ENCODE measurements at places on chromosomes 11 and 22. TPM values are rescaled to one million over a fixed set of nuclear protein-coding genes. Genes with fewer than 3 reads are reported as not detected.
A peak's percentile ranks its signal among the peaks of the same experiment; 100 is the strongest.

The FGF3 gene
- total RNA-seq = not detected

The RAPSN gene
- total RNA-seq = not detected

The OR52H1 gene
- not detected for total RNA-seq

DNA sequence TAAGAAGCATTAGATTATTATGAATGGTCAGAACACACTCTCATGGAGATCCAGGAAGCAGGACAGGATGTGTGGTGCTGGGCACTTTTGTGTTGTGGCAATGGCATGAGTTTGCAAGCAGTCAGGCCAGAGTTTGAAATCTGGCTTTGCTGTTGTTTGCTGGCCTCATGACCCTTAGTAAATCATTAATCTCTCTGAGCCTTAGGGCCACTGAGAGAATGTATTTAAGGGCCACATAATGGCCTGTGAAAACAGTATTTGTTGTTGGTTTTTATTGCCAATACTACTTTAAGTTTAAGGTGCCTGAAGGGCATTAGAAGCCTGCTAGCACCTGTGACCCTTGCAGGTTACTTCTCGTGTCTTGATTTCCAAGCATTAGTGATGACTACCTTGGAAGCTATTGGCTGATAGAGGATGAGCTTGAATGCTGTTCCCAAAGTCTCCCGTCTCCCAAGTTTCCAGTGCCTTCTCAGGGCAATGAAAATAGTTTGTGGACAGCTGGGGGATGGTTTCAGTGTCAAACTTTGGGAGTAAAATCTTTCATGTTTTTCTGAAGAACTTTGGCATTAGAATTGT lies 24.6 kb downstream of the STIM1 start:
- H3K4me1 ChIP-seq = no peaks in the 10 kb centered on the region
- no peak overlapping the region for H3K4me3 ChIP-seq
- DNase-seq = no peak
- H3K27me3 ChIP-seq = no peaks in the 10 kb centered on the region

DNA sequence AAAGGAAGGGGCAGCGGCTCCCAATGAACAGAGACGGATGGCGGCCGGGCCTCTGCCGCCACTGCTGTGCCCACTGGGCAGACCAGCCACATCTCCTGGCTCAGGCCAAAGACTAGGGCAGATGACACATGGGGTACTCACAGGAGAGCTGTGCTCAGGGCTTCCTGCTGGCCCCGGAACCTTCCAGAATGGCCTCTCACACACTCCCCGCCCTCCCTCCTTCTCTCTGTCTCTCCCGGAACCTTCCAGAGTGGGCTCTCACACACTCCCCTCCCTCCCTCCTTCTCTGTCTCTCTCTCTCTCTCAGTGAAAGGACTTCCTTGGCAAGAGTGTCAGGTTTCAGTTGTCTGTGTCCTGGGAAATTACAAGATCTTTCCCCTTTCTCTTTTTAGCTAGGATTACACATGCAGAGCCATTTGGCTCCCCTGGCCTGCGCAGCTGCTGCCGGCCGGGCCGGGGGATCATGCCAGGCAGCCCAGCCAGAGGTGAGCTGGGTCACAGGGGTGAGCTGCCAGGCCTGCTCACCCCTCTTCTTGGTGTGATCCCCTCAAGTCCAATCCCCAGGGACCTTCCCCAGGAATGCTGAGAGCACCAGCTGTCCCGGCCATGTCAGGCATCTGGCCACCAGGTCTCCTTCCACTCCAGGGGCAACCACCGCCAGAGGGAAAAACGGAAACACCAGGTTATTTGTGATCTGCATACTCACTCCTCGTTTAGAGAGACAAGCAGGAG lies 45.3 kb upstream of the ADA2 start:
- H3K4me3 ChIP-seq = no peak overlapping the region
- no peak for DNase-seq
- no peaks in the 10 kb centered on the region for H3K36me3 ChIP-seq
- no peaks in the 10 kb centered on the region for H3K4me1 ChIP-seq
- H3K27ac ChIP-seq = peak overlapping the region; percentile 44

- no peaks in the 10 kb centered on the region for H3K27me3 ChIP-seq
- H3K4me1 ChIP-seq = no peaks in the 10 kb centered on the region
- H3K36me3 ChIP-seq = no peaks in the 10 kb centered on the region
Observed at GRCh38 chr11:2301631-2302305, at the start of the genes C11orf21 and TSPAN32. Gene C11orf21, minus strand, starts transcription at chr11:2301918. Its CDS starts 110 bp downstream, at chr11:2301808. Gene TSPAN32, plus strand, starts transcription at chr11:2302013. Its CDS starts 137 bp downstream, at chr11:2302150.

DNA sequence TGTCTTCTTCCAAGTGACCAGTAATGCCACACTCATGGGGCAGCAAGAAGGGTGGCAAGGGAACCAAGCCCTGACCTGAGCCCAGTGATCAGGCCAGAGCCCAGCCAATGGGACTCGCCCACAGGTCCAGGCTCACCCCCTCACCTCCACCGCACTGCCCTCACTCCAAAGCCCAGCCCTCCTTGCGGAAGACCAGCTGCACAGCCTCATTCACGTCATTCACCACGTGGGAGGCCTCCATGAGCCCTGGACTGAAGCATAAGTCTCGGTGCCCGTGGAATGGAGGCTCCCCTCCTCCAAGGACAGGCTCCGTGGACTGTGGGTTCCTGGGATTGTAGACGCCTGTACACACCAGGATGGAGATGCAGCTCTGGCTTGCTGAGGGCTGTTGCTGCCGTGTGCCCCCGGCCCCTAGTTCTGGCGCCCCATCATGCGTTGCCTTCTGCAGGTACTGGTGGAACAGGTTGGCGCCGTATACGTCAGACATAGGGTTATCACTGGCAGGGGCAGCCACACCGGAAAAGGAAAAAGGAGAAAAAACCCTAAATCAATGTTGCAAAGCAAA lies 16.8 kb upstream of the TMEM121B start:
- no peak overlapping the region for H3K4me3 ChIP-seq
- H3K36me3 ChIP-seq = peaks cover 31% of the 10 kb centered on the region
- no peaks in the 10 kb centered on the region for H3K27me3 ChIP-seq
- peaks cover 23% of the 10 kb centered on the region for H3K4me1 ChIP-seq

- H3K4me3 ChIP-seq = no peak overlapping the region
- H3K4me1 ChIP-seq = peaks cover 6% of the 10 kb centered on the region
- H3K36me3 ChIP-seq = no peaks in the 10 kb centered on the region
- H3K27me3 ChIP-seq = no peaks in the 10 kb centered on the region
- peak; percentile 60 for DNase-seq
- no peak overlapping the region for H3K27ac ChIP-seq
Observed at GRCh38 chr11:134949121-134950090, 537.4 kb upstream of the B3GAT1 start.

- no peak for DNase-seq
- no peaks in the 10 kb centered on the region for H3K4me1 ChIP-seq
- no peak overlapping the region for H3K4me3 ChIP-seq
- no peaks in the 10 kb centered on the region for H3K36me3 ChIP-seq
- H3K27me3 ChIP-seq = no peaks in the 10 kb centered on the region
Observed at GRCh38 chr11:80239217-80239616, 798.4 kb upstream of the TENM4 start.

GRCh38 chr22:16804882-16805281 lies 20.3 kb downstream of the XKR3 start:
- no peaks in the 10 kb centered on the region for H3K36me3 ChIP-seq
- no peak overlapping the region for H3K27ac ChIP-seq
- no peak for DNase-seq
- no peaks in the 10 kb centered on the region for H3K4me1 ChIP-seq
- no peaks in the 10 kb centered on the region for H3K27me3 ChIP-seq
- no peak overlapping the region for H3K4me3 ChIP-seq

The TRPC6 gene
- total RNA-seq = 0.28 TPM

The OR51B5 gene
- total RNA-seq = not detected

GRCh38 chr11:28346209-28346608 lies 238.0 kb downstream of the METTL15 start:
- H3K4me1 ChIP-seq = no peaks in the 10 kb centered on the region
- no peak overlapping the region for H3K27ac ChIP-seq
- H3K27me3 ChIP-seq = no peaks in the 10 kb centered on the region
- no peak overlapping the region for H3K4me3 ChIP-seq
- no peaks in the 10 kb centered on the region for H3K36me3 ChIP-seq
- DNase-seq = no peak

DNA sequence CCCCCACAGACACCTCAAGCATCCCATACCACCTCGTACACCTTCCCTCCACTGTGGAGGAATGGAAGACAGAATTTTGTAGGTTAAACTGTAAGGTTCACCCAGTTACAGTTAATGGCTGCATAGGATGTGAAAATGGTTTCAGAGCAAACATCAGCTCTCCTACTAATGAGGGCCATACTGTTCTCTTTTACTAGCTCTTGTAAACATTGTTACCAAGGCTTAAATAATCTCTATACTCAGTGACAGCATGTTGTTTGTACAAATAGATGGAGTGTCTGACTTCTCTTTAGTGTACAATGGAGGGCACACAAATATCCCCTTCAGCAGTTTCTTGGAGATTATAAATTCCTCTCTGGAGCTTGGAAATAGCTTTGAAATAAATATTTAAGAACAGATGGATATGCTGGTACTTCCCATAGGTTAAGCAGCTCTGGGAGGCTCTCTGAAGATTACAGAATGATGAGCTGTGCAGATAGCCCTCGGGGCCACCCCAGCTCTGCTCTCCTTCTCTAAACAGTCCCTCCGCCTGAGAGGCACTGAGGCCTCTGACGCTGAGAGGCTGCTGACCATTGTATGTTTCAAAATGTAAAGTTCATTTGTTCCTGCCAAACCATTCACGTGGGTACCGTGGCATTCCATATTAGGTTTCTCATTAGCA lies 25.7 kb downstream of the TTC12 start:
- no peak for DNase-seq
- H3K36me3 ChIP-seq = peaks cover 69% of the 10 kb centered on the region
- H3K27ac ChIP-seq = no peak overlapping the region
- H3K4me3 ChIP-seq = no peak overlapping the region
- H3K27me3 ChIP-seq = no peaks in the 10 kb centered on the region

GRCh38 chr11:75041263-75041662 lies 52.5 kb downstream of the NEU3 start:
- H3K27ac ChIP-seq = no peak overlapping the region
- no peaks in the 10 kb centered on the region for H3K27me3 ChIP-seq
- no peaks in the 10 kb centered on the region for H3K36me3 ChIP-seq

DNA sequence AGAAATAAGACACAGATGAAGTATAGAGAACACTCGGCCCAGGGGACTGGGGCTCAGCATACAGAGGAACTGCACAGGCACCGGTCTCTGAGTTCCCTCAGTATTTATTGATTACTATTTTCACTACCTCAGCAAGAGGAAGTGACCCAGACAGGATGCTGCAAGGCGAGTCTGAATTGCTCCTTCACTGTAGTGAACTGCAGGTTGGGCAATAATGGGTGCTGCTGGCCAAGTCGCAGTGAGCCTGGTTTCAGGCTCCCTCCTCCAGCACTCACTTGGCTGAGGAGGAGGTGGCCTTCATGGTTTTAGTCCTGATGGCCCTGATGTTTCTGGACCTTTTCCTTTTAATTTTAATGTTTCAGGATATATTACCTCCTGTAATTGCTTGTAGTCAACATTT lies 10.4 kb downstream of the OR52K2 start:
- H3K27ac ChIP-seq = no peak overlapping the region
- no peaks in the 10 kb centered on the region for H3K4me1 ChIP-seq
- H3K27me3 ChIP-seq = no peaks in the 10 kb centered on the region
- DNase-seq = no peak

- DNase-seq = no peak
- no peak overlapping the region for H3K4me3 ChIP-seq
- H3K4me1 ChIP-seq = no peaks in the 10 kb centered on the region
- no peak overlapping the region for H3K27ac ChIP-seq
- no peaks in the 10 kb centered on the region for H3K27me3 ChIP-seq
Observed at GRCh38 chr11:44285756-44286155, 24.2 kb downstream of the ALX4 start.

The PTPRCAP gene
- 2.8 TPM for total RNA-seq

The SAA4 gene
- not detected for total RNA-seq

GRCh38 chr11:117337076-117337475 lies 9.4 kb downstream of the CEP164 start:
- DNase-seq = no peak
- no peaks in the 10 kb centered on the region for H3K4me1 ChIP-seq
- H3K36me3 ChIP-seq = peaks cover 15% of the 10 kb centered on the region
- H3K4me3 ChIP-seq = no peak overlapping the region

The NXPE4 gene
- total RNA-seq = not detected

- no peak for DNase-seq
- peaks cover 50% of the 10 kb centered on the region for H3K4me1 ChIP-seq
- peak overlapping the region; percentile 94 for H3K27ac ChIP-seq
- H3K4me3 ChIP-seq = peak overlapping the region; percentile 83
- H3K36me3 ChIP-seq = no peaks in the 10 kb centered on the region
Observed at GRCh38 chr11:73375830-73376159, 404 bp upstream of the RELT start.

DNA sequence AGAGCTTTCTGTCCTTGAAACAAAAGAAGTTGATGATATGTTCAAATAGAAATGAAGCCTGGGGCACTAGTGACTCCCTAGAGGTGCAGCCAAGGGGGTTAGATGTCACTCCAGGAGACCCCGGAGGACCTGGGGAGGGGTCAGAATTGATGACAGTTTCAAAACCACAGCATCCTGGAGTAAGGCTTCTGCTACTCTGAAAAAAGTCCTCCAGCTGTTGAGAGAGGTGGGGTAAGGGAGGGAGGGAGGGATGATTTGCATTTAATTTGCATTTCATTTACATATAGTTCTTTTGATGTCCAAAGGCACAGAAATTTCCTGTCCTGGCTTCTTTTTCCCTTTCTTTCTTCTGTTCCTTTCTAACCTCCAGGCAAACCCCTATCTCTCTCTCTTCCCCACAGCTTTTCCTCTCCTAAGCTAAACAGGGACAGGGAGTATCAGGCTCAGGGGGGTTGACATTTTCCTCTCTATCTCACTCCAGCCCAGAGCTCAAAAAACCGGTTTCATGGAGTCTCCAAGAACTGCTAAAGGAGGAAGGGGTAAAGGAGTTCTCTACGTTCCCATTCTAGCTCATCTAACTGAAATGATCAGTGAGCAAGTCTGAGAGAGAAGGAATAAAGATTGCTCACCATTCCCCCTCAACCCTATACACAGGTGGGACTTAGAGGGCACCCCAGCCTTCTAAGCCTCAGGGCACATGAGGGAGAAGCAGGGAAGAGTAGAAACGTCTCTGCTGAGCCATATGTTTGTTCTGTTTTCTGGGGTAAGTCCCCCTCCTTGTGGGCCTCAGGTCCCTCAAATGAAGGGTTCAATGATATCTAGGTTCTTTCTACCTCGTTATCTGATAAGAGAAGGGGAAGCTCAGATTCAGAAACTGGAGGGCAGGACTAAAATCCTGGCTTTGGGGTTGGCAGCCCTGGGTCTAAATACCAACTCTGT lies 3.5 kb upstream of the POU2F3 start:
- no peaks in the 10 kb centered on the region for H3K36me3 ChIP-seq
- no peak overlapping the region for H3K4me3 ChIP-seq
- H3K27me3 ChIP-seq = no peaks in the 10 kb centered on the region
- peaks cover 8% of the 10 kb centered on the region for H3K4me1 ChIP-seq

- DNase-seq = no peak
- H3K36me3 ChIP-seq = no peaks in the 10 kb centered on the region
- peak overlapping the region; percentile 25 for H3K27ac ChIP-seq
- peak overlapping the region; percentile 69 for H3K4me3 ChIP-seq
- no peaks in the 10 kb centered on the region for H3K27me3 ChIP-seq
Observed at GRCh38 chr11:118144301-118145268, 8.0 kb downstream of the SCN4B start.

The BTBD18 gene
- total RNA-seq = not detected

The BACE1-AS gene
- total RNA-seq = 9.0 TPM

GRCh38 chr11:47869544-47870393 lies 21.6 kb upstream of the NUP160 start:
- H3K4me3 ChIP-seq = no peak overlapping the region
- H3K27me3 ChIP-seq = no peaks in the 10 kb centered on the region
- no peaks in the 10 kb centered on the region for H3K36me3 ChIP-seq
- DNase-seq = no peak
- no peak overlapping the region for H3K27ac ChIP-seq
